ENCODE measurements at places on chromosomes 1 and 21.

DNA sequence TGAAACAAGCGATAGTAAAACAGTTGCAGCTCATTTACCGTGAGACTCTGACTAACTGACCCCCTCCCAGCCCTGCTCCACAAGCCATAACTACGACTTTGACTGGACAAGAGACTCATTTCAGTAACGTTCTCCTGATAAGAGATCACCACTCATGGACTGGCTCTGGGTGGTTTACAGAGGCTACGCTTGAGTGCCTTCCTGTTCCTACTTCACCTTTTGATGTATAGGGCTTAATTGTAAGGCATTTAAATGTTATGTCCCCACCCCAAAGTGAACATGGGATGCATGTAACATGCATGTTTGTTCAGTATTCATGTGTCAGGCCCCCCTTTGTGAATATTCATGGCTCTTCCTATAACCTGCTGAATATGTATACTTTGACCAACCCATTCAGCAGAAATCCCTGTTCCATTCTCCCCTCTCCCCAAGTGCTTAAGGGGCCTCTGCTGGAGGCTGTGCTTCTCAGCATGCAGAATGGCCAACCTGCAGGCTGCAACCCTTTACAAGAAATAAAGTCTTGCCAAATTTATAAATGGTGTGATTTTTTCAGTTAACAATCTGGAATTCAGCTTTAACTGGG lies 50.7 kb upstream of the SPOCD1 start:
- no peak for DNase-seq

DNA sequence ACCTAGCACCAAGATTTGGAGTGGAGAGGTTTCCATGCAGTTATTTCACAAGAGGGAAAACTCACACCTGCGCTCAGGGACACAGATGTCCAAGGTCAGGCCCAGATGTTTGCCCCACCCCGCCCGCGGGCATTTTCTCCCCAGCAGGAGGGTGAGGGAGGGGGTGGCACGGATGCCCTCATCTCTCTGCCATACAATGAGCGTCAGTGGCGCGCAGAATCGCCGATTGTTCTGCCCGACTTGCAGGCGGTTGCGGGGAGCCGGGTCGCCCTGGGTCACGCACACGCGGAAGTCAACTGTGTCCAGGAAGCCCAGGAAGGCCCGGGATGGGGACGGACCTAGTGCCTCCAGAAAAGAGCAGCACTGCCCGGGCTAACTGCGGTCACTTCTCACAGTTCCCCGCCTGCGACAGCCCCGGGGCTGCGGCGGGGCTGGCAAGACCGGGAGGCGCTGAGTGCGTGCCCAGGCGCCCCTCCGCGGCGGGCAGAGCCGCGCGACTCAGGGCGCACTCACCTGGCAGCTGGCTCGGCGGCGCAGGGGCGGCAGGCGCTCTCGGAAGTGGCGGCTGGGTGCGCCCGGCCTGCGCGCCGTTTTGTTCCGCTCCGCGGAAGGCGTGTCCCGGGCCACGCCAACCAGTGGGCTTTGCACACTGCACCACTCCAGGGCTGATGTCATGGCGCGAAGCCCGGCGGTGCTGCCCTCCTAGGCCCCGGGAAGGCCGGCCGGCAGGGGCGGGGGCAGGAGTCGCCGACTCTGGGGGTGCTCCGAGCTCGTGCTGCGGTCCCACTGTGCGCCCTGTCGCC lies at the start of gene CSRP1:
CSRP1 (minus strand) TSS at position 567 of the 803 bp plus-strand sequence. CDS start 10,820 bp downstream, outside the sequence.
- peak; percentile 48 for DNase-seq

DNA sequence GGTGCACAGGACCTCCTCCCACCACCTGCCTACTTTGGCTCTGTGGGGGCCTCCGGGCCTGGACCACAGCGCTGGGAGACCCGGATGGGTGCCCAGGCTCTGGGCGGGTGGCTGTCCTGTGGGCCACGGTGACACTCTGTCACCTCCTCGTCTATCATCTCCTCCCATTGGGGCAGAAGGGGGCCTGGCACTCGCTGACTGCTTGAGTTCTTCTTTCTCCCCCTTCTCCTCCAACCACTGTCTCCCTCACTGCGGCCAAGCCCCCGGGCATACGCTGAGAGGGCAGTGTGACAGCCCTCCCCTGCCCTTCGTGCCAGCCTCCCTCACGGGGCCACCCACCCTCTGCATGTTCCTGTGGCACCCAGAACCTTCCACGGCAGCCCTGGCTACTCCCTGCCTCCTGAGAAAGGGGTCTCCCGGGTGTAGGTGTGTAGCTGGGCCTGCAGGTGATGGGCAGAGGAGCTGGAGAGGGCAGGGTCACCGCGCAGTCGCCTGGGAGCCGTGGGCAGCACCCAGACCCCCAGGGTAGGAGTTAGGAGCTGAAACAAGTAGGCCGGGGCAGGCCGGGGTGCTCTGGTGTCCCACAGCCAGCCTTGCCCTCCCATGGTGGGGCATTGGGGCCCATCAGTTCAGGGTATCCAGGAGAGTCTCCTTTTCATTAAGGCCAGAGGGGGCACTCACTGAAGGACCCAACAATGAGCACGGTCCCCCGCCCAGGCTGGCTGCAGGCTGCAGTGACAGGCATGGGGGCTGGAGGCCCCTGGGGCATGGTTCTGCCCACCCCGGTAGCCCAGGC lies 9.2 kb upstream of the ARF1 start:
- DNase-seq, result no peak

DNA sequence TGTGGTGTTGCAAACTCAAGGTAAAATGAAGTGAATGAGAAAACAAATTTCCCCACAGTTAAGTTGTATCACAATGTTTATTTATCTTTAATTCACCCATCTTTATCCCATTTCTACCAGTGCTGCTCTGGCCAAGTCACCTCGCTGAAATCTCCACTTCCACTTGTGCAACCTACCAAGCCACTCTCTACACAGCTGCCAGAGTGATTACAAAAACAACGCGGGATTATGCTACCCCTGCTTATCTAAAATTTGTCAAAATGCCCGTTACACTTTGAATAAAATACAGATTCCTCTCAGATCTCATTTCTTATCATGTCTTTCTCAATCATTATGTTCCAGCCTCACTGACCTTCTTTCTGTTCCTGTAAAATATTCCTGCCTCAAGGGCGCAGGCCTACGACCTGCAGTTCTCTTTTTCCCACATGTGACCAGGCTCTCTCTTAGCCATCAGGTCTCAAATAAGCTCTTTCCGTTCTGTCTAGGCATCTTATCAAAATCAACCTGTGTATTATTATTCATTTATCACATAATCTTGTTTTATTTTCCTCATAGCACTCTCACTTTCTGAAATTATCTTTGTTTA lies 95.6 kb downstream of the NTMT2 start:
- DNase-seq, result no peak

DNA sequence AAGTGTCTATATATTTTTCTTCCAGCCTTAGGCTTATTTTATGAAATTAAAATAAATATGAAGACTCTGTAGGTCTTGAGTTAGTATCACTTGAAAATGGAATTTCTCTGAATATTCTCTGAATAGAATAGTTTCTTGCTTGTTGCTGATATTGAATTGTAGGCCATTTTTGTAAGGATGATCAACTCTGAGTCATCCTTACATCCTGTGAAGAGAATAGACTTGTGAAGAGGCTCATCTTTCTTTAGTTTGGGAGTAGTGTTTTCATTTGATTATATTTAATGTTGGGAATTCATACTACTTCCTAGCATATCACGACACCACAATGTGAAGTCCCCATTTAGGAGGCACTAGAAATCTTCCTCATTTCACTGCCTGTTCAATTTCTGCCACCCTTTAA lies 27.5 kb upstream of the CD1D start:
- no peak for DNase-seq

DNA sequence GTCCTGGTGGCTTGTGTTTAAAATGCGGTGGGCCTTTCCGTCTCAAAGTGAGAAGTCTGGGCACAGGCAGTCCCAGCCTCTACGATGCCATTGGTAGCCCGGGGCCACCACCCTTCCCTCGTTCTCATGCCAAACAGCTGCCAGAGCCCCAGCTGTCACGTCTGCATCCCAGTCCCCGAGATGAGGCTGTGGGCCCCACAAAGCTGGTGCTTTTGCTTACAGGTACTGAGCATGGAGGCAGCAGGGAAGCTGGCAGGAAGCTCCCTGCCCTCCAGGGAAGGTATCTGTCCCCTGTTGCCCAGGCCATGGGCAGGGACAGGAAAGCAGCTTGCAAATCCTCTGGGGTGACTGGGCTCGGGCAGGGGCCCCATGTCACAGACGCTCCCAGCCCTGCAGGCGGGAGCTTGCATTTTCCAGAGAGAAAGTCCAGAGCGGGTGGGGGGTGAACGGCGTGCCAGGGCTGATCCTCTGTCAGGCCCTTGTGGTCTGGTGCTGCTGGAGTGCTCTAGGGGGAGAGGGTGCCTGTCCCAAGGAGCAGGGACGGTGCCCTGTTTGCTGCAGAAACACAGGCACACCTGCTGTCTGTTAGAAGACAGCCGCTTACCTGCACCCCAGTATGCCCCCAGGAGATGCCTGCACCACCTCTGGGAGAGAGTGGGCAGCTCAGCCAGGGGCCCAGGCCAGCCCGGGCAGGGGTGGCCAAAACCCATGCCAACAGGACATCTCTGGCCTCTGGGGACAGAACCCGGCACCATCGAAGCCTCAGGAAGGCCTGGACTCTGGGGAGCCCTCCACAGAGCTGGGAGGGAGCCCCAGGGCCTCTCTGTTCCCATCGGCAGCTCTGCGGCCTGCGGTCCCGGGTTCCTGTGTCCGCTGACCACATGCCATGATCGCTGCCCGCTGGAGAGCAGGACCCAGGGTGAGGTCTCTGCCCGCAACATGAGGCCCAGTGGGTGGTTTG lies 45.9 kb downstream of the SLX9 start:
- no peak for DNase-seq

DNA sequence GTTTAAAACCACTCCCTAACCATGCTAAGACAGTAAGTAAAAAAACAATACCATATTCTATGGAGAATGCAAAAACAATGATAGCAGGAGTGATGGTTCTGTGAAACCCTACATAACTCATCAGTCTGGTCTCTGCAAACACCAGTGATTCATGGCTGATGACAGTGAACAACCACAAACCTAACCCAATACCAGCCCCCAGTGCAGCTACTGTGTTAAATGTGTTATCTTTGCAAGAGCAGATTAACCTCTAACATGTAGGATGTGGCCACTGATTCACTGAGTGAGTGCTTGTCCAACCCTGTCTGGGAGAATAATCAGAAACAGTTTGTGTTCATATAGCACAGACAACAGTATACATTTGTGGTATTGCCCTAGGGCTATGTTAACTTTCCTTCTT lies 100.2 kb upstream of the COG2 start:
- no peak for DNase-seq

DNA sequence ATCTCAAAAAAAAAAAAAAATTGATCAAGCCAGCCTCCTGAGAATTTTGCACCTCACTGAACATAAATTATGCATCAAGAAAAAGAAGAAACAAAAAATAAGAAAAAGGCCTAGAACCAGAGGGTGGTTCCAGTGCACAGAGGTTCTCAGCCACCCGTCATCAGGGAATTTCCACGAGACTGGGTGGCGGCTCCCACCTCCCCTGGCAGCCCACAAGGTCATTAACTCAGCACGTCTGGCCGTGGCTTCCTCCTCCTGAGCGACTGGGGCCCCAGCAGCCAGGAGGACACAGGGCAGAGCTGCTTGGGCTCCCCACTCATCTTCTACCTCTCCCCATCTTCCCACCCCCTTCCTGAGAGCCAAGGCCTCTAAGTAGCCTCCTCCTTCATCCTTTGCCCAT lies 15.7 kb upstream of the TMEM51 start:
- DNase-seq, result no peak

DNA sequence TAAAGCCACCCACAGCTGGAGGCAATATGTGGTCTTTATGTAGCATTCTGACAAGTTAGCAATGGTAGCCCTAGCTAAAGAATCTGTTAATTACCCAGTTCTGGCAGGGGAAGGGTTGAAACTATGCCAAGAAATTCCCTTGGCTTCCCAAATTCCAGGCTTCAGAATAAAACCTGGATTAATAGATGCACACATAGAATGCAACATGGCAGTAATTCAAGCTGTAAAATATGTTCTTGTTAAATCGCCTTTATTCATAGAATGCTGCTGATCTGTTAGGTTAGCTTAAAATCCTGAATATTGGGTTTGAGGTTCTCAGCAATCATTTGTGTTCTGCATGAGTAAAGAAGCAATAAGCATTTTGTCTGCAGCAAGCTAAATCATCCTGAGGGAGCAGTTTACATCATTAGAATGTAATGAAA lies 80.1 kb downstream of the ZNF326 start:
- no peak for DNase-seq

DNA sequence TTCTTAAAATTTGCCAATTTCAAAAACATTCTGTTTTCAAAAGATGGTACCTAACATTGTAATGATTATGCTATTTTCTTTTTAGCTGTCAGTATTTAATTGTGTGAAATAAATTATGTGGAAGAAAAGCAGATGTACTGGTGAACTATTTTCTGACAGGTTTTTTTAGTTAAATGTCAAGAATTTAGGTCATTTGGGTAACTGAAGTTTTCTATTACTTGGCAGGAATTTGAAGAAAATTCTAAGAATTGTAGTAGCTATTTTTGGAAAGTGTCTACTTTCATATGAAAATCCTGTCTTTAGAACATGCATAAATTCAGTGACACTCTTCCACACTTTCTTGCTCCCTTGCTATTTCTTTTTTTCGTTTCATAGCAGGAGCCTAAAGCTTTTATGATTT lies 28.5 kb upstream of the PTPRC start:
- DNase-seq, result no peak
